ENCODE measurements at places on chromosomes 6 and 20.

DNA sequence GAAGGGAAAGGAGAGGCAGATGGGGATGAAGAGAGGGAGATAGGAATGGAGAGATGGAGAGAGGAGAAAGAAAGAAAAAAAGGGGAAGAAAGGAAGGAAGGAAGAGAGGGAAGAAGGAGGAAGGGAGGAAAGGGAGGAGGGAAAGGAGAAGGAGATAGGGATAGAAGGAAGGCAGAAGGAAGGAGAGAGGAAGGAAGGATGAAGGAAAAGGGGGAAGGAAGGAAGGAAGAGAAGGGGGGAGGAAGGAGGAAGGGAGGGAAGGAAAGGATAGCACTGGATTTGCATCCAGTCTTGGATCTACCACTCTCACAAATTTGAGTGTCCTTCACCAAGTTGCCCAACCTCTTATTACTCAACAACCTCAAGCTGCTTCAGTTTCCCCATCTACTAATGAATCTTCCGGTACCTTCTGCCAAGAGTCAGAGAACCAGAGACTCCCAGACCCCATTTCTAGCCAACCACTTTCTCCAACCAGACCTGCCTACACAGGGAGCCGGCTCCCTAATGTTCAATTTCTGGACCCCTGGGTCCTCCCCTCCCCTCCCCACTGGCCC is 79.7 kb upstream of the FOXP4 start:
- DNase-seq, result no peak

- no peak for DNase-seq
Observed at GRCh38 chr20:5784735-5785134, 34.5 kb downstream of the SHLD1 start.

- DNase-seq, result peak; percentile 43
Observed at GRCh38 chr6:166540631-166541331, 45.7 kb downstream of the RAMACL start.

DNA sequence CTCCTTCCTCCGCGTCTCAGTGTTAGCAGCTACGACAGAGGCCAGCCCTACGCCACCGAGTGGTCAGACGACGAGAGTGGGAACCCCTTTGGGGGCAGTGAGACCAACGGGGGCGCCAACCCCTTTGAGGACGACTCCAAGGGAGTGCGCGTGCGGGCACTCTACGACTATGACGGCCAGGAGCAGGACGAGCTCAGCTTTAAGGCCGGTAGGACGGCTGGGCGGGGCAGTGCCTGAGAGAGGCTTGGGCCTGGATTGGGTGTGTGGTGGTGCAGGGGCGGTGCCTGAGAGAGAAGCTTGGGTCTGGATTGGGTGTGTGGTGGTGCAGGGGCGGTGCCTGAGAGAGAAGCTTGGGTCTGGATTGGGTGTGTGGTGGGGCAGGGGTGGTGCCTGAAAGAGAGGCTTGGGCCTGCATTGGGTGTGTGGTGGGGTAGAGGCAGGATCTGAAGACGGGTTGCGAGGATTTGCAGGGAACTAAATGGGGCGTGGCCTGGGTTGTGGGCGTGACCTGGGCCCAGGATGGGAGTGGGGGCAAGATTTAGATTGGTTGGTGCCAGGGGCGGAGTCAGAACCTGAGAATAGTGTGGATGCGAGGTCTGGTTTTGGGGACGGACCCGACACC is 24.4 kb downstream of the SPDEF start:
- no peak for DNase-seq

DNA sequence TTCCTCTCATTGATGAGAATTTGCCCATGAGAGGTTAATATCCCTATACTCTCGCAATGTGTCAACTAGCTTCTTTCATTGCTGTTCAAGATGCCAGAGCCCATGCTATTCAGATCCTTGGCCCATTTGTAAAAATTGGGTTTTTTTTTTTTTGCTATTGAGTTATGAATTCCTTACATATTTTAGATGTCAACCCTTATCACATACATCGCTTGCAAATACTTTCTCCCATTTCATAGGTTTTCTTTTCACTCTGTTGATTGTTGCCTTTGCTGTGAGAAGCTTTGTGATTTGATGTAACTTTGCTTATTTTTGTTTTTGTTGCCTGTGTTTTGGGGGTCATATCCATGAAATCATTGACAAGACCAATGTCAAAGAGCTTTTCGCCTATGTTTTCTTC is 32.2 kb upstream of the IPCEF1 start:
- no peak for DNase-seq

GRCh38 chr6:38495922-38496635 is 143.7 kb downstream of the BTBD9 start:
- DNase-seq, result no peak

Data from activated T-helper 1 cell treated with Interleukin-2 at 50 U/mL for 16 hours (primary cell).